ENCODE measurements at places on chromosomes 3 and 15.

GRCh38 chr3:3333571-3333970 lies 154.1 kb upstream of the CRBN start:
- no peak for DNase-seq

DNA sequence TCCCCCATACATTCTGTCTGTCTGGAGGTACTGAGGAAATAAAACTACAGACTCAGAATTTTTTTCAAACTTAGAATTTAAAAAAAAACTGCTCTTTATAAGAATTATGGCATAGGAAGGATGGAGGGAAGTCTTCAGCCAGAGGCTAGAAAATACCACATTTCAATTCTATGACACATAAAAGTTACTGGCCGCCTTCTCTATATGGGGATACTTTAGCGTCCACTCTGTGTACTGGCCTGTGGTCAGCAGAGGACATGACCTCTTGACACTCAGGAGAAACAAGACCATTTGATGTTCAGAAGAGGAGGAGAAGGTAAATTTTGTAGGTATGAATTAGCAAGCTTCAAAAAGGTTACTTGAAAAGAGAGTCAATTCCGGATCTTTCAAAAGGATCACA lies 417.4 kb downstream of the MFSD1 start:
- no peak for DNase-seq

GRCh38 chr15:95565016-95565600 lies 765.4 kb upstream of the NR2F2 start:
- DNase-seq = no peak

DNA sequence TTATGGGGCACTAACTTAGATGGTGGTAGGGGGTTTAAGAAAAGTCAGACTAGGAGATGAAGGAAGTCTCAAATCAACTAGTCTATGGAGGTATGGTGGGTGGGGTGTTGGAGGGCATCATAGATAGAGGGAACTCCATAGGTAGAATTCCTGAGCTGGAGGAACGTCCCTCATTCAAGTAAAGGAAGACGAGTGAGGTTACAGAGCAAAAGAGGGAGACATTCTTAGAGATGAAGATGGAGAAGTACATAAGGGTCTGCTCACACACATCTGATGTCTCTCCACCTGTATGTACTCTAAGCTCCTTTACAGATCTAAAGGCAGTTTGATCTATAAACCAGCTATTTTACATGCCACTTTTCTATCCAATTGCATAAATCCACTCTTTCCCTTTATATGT lies 1.4 kb downstream of the PLSCR1 start:
- peak; percentile 37 for DNase-seq

- no peak for DNase-seq
These were observed 20.5 kb downstream of the TM4SF4 start for GRCh38 chr3:149494759-149495580.

DNA sequence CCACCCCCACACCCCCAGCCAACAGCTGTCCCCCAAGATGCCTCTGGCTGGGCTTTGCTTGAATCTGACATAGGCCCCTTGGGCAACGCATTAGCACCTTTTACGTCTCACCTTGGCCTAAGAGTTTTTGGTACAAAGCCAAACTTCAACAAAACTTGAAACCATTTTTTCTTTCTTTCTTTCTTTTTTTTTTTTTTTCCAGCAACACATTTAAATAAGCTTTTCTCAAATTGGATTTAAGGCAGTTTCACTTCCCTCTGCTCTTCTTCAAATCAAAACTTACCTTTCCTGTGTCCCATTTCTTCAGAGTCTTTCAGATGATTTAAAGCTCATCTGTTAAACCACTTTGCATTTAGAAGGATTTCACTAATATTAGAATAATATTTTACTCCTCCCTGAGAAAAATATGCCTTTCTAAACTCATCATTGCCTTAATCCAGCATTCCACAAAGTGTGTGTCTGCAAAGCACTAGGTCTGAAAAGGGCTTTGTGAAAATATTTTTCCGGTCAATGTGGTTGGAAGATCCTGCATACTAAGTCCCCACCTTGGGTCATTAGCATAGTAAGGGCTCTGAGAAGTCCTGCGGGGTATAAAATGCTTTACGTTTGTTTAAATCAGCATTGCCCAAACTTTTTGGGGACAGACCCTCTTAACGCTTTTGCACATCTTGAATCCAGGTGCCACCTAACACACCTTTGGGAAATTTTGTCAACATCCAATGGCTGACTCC lies 217.0 kb downstream of the TLE3 start:
- no peak for DNase-seq

- DNase-seq = no peak
These were observed 3.2 kb downstream of the SEMA7A start for GRCh38 chr15:74430510-74430951.

DNA sequence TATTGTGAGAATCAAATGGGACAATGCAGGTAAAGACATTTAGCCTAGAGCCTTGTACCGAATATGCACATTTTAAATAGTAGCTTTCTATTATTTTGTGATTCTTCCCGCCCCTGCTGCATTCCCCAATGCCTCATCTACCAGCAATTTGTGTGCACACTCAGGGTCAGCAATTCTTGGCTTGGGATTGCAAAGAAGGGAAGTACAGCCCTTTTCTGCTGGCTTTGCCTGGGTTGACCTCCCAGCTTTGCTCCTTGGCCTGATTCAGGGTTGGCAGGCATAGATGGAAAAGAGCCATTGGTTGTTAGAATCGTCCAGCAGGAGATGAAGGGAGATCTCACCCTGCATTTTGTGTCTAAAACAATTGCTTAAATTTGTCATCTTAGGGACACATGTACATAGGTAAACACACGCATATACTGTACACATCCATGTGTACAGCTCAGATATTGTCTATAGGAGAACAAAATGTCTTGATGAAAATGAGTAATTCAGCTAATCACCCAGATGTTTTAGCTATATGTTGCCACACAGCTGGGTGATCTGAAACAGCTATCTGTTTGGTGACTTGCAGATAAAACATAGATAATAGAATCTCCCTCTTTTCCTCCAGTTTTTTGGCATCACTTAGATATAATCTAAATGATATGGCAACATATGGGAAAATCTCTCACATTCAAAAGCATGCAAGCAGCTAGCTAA lies 340.9 kb upstream of the TBL1XR1 start:
- DNase-seq = peak; percentile 74

DNA sequence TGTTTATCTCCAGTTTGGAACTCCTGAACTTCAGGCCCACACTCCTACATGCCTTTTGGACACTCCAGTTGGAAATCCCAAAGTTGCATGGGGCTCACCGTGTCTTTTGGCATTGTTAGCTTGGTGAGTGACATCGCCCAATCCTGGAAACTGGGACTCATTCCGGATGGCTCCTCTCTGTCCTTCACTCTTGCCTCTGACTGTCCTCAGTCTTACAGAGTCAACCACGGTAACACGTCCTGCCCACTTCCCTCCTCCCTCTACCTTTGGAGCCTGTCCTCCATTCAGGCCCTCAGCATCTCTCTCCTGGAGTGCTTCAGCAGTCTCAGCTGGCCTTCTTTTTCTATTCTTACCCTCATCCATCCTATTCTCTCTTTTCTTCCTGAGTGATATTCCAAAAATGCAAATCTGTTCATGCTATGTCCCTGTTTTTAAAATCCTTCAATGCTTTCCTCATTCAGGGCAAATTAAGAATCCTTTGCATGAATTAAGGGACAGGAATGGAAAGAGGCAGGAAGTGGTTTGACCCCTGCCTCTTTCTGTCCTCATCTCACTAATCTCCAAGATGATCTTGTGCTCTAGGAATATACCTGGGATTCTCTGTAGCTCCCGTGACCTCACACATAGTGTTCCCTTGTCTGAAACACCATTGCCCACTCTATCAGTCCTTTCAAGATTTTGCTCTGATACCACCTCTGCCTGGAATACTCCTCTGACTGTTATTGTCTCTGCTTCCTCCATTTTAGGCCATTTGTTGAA lies 42.5 kb downstream of the LPP start:
- DNase-seq = no peak

GRCh38 chr3:118782755-118783202 lies 251.9 kb downstream of the IGSF11 start:
- no peak for DNase-seq

GRCh38 chr3:30135190-30135589 lies 471.2 kb upstream of the TGFBR2 start:
- DNase-seq = no peak

DNA sequence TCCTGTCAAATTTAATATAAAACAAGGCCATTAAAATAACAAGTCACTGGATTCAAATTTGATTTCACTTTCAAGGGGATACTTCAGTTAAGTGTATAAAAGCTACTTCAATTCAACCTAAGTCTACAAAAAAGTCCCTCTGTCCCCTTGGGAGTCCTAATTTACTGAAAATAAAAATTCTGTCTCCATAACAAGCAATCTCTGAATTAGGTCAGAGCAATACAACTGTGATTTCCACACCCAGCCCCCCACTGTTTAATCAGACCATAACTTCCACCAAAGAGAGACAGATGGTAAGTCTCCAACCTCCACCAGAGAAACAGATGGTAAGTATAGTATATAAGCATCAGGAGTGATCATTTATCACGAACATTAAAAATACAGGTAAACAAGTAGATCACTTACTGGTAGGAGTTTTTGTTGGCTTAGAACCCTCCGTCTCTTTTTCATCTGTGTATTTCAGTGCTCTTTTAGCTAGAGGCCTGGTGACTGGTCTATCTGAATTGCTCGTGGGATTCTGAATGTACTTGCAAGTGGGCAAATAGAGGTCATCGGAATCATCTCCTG lies 12.1 kb downstream of the SGO1 start:
- DNase-seq = no peak

DNA sequence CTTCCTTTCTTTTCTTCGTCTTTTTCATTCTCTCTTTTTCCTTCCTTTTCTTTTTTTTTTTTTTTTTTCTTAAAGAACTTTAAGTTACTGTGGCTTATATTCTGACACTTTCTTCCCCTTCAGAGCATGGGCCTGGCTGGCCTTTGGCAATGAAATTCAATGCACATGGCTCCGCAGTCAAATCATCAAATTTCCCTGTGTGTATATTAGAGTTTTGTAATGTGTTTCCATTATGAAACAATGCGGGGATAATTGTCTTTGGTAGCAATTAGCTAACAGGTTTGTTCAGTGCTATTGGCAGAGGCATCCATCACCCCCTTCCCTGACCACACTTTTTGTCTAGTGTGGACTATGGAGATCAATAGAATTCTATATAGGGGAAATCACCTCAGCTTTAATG lies 80.5 kb downstream of the CDIN1 start:
- DNase-seq = no peak

Measured in cardiac fibroblast (primary cell).